ENCODE measurements at places on chromosomes 13 and 19.

- no peak for DNase-seq
Measured at GRCh38 chr13:110245416-110245899, 61.5 kb downstream of the COL4A1 start.

DNA sequence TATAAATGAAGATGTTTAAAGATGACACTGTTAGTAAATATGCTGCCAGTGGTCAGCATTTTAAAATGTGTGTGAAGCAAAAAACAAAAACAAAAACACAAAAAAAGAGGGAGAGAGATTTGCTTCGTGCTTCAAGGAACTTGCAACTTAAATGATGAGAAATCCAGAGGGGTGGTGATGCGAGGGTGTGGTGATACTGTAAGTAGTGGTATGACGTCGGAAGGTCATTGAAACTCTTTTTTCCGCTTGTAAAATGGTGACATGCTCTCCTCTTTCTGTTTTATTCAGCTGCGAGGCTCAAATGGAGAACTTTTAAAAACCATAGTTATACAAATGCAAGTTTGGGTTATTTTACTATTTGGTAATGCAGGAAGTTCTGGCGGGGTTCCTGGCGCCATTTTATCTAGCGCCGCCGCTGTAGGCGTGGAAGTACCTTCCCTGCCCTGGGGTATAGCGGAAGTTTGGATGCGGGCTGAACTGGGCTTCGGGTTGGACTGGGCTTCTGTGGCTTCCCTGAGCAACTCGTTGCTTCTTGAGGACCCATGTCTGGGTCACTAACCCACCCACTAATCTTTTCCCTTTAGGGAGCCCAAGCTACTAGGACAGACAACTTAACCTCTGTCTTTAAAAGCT, 34.8 kb downstream of the DGKH start:
- no peak for DNase-seq

- no peak for DNase-seq
Measured at GRCh38 chr19:1469255-1470054, 9.6 kb downstream of the C19orf25 start.

GRCh38 chr13:112978561-112979405, 9.8 kb downstream of the MCF2L start:
- no peak for DNase-seq

- no peak for DNase-seq
Measured at GRCh38 chr19:34838753-34839431, 65.9 kb upstream of the ZNF599 start.

GRCh38 chr19:24098359-24098758, 11.4 kb downstream of the ZNF254 start:
- no peak for DNase-seq

GRCh38 chr13:29897102-29897501, 46.7 kb upstream of the UBL3 start:
- no peak for DNase-seq

DNA sequence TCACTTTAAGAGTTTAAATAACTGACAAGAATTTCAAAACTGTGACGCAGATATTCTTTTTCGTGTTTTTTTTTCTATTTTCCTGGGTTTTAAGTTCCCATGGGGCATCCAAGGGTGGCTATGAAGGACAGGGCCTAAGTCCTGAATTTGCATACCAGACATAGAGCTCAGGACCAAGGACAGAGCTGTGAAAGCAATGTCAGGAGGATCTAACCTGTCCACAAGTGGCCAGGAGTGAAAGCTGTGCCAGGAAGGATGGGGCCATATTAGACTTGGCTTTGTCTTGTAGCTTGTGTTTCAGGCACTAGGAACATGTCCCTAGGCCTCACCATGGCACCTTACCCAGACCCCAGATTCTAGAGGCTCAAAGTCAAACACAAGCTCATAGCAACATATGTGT, 289.4 kb upstream of the MIR17HG start:
- no peak for DNase-seq

GRCh38 chr19:49506575-49507105, 5.8 kb upstream of the FCGRT start:
- DNase-seq: no peak
